Spleen (tissue), 13 donors: ENCODE measurements at places on chromosomes 7 and 10. TPM values are rescaled to one million over a fixed set of nuclear protein-coding genes. Genes with fewer than 3 reads are reported as not detected.

TUBB8 gene
- polyA plus RNA-seq = not detected

SLC26A3 gene
- 0.13 TPM for polyA plus RNA-seq

UCN3 gene
- not detected for polyA plus RNA-seq

TDRD1 gene
- polyA plus RNA-seq = 0.13 TPM

VSIR gene
- 34.5 TPM for polyA plus RNA-seq

SRRT gene
- polyA plus RNA-seq = 104 TPM

ASZ1 gene
- polyA plus RNA-seq = not detected

DNA sequence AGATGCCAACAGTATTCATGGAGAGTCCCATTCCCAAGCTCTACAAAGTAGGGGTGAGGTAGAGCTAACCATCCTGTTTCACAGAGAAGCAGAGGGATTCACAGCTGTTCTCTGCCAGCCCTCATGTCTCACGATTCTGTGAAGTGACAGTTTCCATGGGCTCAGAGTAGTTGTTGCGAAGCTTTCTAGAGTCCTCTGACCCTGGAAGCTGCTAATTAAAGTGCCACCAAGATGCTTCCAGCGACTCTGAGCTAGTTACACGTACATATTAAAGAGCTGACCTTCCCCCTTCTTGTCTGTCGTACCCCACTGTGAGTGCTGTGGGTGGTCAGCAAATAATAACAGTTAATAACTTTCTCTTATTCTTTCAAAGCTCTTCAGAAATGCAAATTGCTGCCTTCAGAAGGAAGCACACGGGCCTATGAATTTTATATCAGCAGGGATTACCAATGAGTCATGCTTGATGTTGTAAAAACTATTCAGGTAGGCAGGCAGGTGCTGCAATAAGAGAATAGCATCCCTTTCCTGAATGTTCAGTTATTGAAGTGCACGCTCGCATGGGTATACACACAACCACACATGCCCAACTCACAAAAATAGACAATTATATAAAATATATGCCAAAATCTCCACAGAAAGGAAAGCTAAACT lies 34.1 kb downstream of the DNAJB9 start:
- no peaks in the 10 kb centered on the region for H3K4me1 ChIP-seq
- no peaks in the 10 kb centered on the region for H3K36me3 ChIP-seq
- no peak for DNase-seq
- no peak overlapping the region for H3K4me3 ChIP-seq

DNA sequence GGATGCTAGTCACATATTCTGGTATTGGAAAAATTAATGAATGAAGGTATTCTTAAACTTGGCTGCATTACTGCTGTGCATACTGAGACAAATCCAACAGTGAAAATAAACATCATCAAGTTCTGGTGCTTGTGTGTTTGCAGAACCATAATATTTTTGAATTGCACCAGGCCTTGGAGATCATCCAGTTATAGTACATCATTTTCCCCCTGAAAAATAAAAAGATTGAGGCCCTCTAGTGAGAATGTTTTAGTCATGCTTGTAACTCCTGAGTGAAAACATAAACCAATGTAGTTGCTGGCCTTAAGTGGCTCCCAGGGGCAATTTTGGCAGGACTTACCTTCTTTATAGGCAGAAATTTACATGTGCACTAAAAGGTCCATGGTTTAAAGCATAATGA lies 218.8 kb upstream of the TMEM229A start:
- no peak overlapping the region for H3K27ac ChIP-seq
- H3K4me3 ChIP-seq = no peak overlapping the region
- no peaks in the 10 kb centered on the region for H3K36me3 ChIP-seq
- DNase-seq = no peak

DNA sequence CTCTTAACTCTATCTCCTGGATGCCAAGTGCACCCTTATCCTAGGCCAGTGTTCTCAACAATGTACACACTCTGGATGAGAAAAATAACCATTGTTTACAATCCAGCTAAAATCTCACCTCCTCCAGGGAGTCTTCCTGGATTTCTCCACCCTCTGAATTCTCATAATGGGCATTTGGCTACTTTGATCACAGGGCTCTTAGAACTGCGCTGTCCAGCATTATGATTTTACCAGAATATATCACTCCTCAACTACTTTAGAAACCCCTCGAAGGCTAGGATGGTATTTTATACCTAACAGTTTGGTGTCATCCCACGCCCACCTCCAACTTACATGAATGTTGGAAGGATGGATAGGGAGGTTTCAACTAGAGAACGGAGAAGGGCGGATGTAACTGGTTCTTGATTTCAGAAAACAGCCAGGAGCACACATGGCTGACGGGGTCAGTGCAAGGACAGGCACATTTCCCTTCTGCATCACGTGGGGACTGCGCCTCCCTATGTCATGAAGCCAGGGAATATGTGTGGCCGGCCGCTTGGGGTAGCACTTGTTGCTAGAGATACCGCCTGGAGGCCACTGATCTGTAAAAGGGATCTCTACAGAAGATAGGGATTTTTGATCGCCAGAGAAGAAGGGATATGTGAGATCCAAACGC lies 1.2 kb upstream of the ATP6V0E2 start:
- H3K36me3 ChIP-seq = peaks cover 11% of the 10 kb centered on the region
- peaks cover 68% of the 10 kb centered on the region for H3K4me1 ChIP-seq
- peak overlapping the region; percentile 94 for H3K4me3 ChIP-seq

DNA sequence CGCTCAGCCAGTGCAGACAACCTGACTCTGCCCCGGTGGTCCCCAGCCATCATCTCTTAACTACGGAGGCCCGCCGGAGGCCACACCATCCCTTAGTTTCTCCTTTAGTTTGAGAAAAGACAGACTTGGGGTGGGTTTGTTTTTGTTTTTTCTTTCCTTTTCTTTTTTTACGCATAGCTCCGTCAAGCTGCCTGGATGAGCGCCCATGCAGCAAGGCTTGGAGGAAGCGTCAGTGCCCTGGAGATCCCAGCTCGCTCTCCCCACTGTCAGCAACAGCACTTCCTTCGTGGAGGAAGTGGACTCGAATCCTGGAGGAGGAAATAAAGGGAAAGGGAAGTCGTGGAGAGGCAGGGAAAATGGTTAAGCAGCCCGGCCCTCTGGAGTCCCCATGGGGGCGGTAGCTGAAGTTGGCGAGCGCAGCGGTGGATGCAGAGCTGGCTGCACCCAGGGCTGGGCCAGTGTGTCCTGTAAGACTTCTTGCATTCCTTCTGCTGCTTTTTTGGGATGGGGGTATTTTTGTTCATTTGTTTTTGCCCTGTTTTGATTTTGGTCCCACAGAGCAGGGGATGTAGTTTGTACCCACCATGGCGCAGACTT lies 35.9 kb upstream of the GJD4 start:
- H3K27me3 ChIP-seq = no peaks in the 10 kb centered on the region
- H3K4me1 ChIP-seq = peaks cover 4% of the 10 kb centered on the region
- H3K27ac ChIP-seq = no peak overlapping the region
- H3K4me3 ChIP-seq = no peak overlapping the region

GRCh38 chr10:75280236-75280635 lies 44.5 kb upstream of the COMTD1 start:
- peaks cover 10% of the 10 kb centered on the region for H3K27me3 ChIP-seq
- H3K4me3 ChIP-seq = no peak overlapping the region
- DNase-seq = no peak
- H3K27ac ChIP-seq = no peak overlapping the region
- H3K36me3 ChIP-seq = no peaks in the 10 kb centered on the region
- peaks cover 33% of the 10 kb centered on the region for H3K4me1 ChIP-seq

DNA sequence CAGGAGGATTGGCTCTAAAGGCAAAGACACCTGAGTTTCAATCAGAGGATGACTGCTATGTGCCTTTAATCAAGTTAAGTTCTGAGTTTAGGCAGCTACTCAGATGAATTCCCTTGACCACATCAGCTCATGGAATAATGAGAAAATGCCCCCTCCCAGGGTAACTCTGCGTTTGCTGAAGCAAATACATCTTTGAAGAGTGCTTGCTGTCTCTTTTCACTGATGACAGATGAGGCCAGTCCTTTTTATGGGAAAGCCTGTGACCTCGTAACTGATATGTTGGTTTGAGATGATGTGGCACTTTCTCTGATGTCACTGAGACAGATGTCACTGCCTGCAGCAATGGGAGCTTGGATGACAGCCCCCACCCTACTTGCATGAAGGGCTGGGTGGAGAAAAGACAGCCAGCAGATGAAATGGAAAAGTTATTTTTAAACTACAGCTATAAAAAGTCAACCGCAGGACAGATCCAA lies 43.7 kb upstream of the DGKI start:
- no peaks in the 10 kb centered on the region for H3K4me1 ChIP-seq
- H3K27ac ChIP-seq = no peak overlapping the region
- H3K27me3 ChIP-seq = no peaks in the 10 kb centered on the region
- no peak for DNase-seq

DNA sequence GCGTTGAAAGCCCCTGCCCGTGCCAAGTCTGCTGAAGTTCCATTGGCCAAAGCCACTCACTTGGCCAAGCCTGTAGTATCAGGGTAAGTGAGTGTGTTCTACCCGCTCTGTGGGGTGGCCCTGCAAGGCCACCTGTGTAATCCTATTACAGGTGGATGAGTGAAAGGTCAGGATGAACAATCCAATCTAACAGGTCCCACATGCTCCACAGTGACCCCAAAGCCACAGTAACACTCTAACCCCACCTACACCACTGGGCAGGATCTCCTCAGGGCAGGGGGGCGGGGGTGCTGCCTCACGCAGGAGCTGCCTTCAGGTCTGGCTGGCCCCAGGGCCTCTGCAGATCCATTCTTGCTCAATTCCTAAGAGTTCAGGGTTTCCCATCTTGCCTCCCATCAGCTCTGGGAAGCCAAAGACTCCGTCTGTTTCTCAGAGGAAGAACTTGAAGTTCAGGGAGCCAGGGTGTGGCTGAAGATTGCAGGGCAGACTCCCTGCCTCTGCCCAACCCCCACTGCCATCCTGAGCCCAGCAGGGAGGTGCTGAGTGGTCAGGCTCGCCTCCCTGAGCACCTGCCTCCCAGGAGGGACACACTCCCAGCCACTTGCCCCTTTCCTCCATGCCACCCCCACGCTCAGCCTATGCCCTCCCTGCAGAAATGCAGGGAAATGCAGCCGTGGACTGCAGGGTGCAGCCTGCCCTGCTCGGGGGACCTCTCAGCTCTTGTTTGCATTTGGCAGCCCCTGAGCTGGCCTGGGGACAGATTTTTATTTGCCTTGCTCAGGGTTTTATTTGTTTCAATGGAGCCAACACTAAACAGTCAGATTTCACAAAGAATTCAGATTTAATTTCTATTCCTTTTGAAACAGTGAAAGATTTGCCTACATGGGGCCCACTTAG lies 9.8 kb upstream of the COMTD1 start:
- H3K27me3 ChIP-seq = no peaks in the 10 kb centered on the region
- no peaks in the 10 kb centered on the region for H3K36me3 ChIP-seq
- no peaks in the 10 kb centered on the region for H3K4me1 ChIP-seq
- DNase-seq = no peak

DNA sequence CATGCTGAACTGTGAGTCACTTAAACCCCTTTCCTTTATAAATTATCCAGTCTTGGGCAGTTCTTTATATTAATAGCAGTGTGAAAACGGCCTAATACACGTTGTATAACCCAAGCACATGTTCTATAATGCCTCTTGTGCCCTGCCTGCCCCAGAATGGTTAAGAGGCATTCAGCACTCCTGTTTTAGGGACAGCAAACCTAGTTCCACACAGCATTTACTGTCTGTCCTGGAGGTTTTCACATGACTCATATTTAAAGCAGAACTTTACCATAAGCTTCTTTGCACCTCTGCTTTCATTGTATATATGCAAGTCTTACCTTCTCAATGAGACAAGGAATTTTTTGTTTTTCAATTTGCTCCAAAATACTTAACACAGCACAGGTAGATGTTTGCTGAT lies 144.8 kb downstream of the ICA1 start:
- no peak overlapping the region for H3K27ac ChIP-seq
- DNase-seq = no peak
- peaks cover 24% of the 10 kb centered on the region for H3K4me1 ChIP-seq
- no peak overlapping the region for H3K4me3 ChIP-seq
- H3K36me3 ChIP-seq = no peaks in the 10 kb centered on the region

- H3K27me3 ChIP-seq = no peaks in the 10 kb centered on the region
- H3K4me1 ChIP-seq = no peaks in the 10 kb centered on the region
- no peak overlapping the region for H3K27ac ChIP-seq
- H3K36me3 ChIP-seq = peaks cover 37% of the 10 kb centered on the region
- no peak for DNase-seq
These were observed 42.1 kb downstream of the TRIM24 start for GRCh38 chr7:138502023-138502767.

GRCh38 chr7:46741938-46742540 lies 821.0 kb upstream of the IGFBP3 start:
- DNase-seq = no peak
- no peak overlapping the region for H3K27ac ChIP-seq
- no peaks in the 10 kb centered on the region for H3K36me3 ChIP-seq
- H3K4me3 ChIP-seq = no peak overlapping the region

GRCh38 chr10:119113751-119114732 lies 10.1 kb downstream of the DENND10 start:
- H3K4me1 ChIP-seq = peaks cover 37% of the 10 kb centered on the region
- no peak for DNase-seq
- H3K36me3 ChIP-seq = peaks cover 37% of the 10 kb centered on the region
- H3K27ac ChIP-seq = no peak overlapping the region
- H3K4me3 ChIP-seq = no peak overlapping the region
- H3K27me3 ChIP-seq = no peaks in the 10 kb centered on the region

GRCh38 chr7:100692578-100692961 lies 1.5 kb downstream of the GIGYF1 start:
- H3K27me3 ChIP-seq = no peaks in the 10 kb centered on the region
- H3K4me1 ChIP-seq = peaks cover 45% of the 10 kb centered on the region
- DNase-seq = no peak
- peaks cover 27% of the 10 kb centered on the region for H3K36me3 ChIP-seq
